ENCODE measurements at places on chromosomes 7 and 10. TPM values are rescaled to one million over a fixed set of nuclear protein-coding genes. Genes with fewer than 3 reads are reported as not detected.

The KIAA1549 gene
- 0.40 TPM for total RNA-seq

The SLC16A9 gene
- total RNA-seq = 0.58 TPM

The NRCAM gene
- not detected for total RNA-seq

The CHAT gene
- total RNA-seq = not detected

GRCh38 chr7:140977741-140978140 lies 37.0 kb downstream of the MRPS33 start:
- DNase-seq = no peak

DNA sequence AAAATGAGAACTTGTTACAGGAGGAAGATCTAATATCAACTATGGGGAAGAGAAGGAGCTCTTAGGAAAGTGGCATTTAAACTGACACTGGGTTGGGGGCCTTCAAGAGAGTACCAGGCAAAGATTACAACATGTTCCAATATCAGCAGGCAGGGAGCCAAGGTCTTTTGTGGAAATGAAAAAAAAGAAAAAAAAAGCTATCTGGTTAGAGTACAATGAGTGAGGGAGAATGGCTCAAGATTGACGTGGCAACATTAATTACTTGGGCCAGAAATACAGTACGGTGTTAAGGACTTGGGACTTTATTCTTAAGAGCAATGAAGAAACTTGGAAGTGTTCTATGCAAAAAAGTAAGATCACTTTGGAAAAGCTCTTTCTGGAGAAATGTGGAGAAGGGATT lies 132.3 kb upstream of the CDK1 start:
- no peak for DNase-seq

DNA sequence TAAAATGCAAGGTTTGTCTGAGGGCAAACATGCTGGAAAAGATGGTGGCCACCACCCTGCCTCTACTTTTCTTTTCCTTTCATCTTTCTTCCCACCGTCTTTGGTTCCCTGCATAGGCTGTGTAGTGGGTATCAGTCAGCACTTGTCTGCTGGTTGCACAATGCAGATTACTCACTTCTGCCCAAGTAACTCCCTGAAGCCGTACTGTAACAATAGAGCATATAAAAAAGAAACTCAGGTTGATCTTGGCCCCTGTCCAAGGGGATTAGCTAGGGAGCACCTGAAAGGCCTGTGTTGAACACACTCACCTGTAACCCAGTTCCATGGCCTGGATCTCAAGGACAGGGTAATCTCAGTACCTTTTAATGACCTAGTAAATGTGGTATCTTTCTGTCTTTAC lies 533.0 kb upstream of the GALNT17 start:
- no peak for DNase-seq

- DNase-seq = no peak
These were observed 561.2 kb upstream of the MKI67 start for GRCh38 chr10:128687408-128687807.

GRCh38 chr7:157751406-157751805 lies 414.6 kb downstream of the DNAJB6 start:
- DNase-seq = no peak

All from activated CD4-positive, alpha-beta memory T cell treated with anti-CD3 and anti-CD28 coated beads, Interleukin-2, amount 10 ng/mL, durations not matched to agents 7 days and 5 days (primary cell).